ENCODE measurements at places on chromosomes 5 and 9. TPM values are rescaled to one million over a fixed set of nuclear protein-coding genes. Genes with fewer than 3 reads are reported as not detected.

DNA sequence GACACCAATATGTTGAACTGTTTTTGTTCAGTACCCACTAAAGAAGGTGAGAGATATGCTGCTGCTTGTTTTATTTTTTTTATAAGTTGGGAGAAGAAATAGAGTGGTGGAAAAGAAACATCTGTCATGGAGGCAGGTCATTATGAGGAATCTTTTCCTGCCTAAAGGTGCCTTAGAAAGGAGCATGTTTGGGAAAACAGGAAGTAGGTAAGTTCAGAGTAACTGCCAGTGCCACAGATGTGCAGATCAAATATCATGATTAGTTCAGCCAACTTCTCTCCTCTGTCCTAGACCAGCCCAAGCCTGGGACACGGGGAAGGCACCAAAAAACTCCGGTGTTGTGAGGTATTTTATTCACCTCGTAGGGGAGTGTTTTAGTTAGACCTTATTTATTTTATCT, 144.2 kb downstream of the MAN2A1 start:
- no peaks in the 10 kb centered on the region for H3K4me1 ChIP-seq
- no peaks in the 10 kb centered on the region for H3K27me3 ChIP-seq
- H3K36me3 ChIP-seq = no peaks in the 10 kb centered on the region

DNA sequence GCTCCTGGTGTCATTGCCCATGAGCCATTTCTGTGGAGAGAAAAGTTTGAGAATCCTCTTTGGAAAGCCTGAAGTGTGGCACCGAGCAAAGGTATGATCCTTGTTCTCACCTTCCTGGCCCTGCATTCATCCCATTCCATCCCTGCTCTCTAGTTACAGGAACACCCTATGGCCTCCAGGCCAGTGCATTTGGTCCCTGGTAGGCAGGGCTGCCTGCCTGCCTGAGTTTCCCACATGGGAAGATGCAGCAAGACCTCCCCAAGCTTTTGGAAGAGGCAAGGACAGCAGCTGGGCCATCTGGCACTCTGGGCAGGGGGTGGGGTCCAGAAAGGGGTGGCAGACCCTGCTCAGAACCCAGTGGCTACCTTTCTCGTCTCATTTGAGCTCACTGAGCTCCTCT, 24.5 kb downstream of the IGIP start:
- no peaks in the 10 kb centered on the region for H3K27me3 ChIP-seq
- H3K27ac ChIP-seq = no peak overlapping the region
- H3K4me1 ChIP-seq = peaks cover 3% of the 10 kb centered on the region

DNA sequence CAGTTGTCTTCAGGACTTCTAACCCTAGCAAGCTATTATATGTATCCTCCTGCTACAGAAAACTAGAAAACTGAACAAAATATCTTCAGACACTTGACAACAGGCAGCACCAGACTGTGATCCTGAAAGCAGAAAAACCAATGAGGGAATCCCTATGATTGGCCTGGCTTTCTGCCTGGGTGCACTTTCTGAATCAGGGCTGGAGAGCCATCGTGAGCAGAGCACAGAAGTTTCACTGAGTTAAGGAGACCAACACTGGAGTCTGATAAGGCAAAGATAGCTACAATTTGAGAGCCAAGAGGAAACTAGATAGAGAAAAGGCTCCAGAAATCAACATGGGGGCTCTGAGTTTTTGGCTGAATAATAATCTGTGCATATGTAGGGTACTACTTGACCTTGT, 106.5 kb downstream of the FANCC start:
- H3K4me1 ChIP-seq = no peaks in the 10 kb centered on the region
- H3K4me3 ChIP-seq = no peak overlapping the region
- DNase-seq = no peak
- no peak overlapping the region for H3K27ac ChIP-seq
- H3K36me3 ChIP-seq = no peaks in the 10 kb centered on the region
- H3K27me3 ChIP-seq = no peaks in the 10 kb centered on the region

- H3K27me3 ChIP-seq = no peaks in the 10 kb centered on the region
- no peaks in the 10 kb centered on the region for H3K4me1 ChIP-seq
- no peak for DNase-seq
Observed at GRCh38 chr5:179115307-179115706, 55.1 kb downstream of the ZNF354C start.

- peak overlapping the region; percentile 96 for H3K27ac ChIP-seq
- DNase-seq = no peak
- peaks cover 6% of the 10 kb centered on the region for H3K36me3 ChIP-seq
Observed at GRCh38 chr5:14263699-14264098, 120.6 kb downstream of the TRIO start.

DNA sequence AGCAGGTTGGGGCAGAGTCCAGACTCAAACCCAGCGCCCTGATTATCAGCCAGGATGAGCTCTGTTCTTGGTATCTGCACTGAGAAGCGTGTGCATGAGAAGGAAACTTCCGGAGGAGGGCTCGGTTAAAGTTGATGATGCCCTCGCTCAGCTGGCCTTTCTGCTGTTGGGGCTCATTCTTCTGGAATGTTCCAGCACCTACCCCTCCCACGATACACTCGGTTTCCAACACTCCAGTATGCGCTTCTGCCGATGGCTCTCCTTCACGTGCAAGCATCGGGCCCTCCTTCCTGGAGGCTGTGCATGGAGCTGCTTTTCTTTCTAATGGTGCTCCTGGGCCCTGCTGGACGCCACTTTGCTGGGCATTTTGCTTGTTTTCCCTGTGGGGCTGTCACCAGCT, 134.0 kb downstream of the RXRA start:
- H3K27me3 ChIP-seq = no peaks in the 10 kb centered on the region
- H3K4me1 ChIP-seq = peaks cover 23% of the 10 kb centered on the region
- no peak overlapping the region for H3K27ac ChIP-seq
- H3K4me3 ChIP-seq = no peak overlapping the region

DNA sequence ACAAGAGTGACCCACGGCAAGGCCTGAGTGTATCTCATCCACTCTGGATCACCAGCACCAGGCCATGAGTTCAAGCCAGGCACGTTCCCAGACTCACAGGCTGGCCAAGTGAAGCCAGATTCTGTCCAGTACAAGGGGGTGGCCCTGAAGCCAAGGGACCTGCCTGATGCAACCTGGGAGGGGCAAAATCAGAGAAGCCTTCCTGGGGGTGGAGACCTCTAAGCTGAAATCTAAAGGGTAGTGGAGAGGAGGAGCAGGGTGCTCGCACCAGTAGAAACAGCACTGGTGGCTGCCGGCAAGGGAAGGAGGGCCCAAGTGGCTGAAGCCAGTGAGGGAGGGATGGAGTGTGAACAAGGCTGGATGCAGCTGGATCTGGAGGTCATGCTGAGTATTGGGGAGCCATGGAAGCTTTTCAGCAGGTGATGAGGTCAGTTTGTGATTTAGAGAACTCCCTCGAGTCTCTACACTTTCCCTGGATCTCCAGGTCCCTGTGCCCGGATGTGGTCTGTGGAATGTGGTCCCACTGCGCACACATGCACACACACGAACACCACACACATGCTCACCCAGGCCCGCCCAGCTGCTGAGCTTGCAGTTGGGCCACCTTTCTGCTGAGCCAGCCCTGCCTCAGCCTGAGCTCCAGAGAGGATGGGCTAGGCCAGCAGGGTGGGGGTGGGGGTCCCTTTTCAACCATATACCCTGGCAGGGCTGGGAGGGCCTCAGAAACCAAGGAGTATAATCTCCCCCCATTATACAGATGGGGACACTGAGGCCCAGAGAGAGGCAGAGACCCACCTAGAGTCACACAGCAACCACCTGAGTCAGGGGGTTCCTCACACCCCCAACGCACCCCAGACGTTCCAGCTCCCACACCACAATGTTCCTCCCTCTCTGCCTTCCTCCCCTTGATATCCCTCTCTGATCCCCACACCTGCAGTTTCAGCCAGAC, 1.6 kb downstream of the PIP5KL1 start:
- no peaks in the 10 kb centered on the region for H3K27me3 ChIP-seq
- H3K27ac ChIP-seq = no peak overlapping the region
- H3K4me3 ChIP-seq = no peak overlapping the region

DNA sequence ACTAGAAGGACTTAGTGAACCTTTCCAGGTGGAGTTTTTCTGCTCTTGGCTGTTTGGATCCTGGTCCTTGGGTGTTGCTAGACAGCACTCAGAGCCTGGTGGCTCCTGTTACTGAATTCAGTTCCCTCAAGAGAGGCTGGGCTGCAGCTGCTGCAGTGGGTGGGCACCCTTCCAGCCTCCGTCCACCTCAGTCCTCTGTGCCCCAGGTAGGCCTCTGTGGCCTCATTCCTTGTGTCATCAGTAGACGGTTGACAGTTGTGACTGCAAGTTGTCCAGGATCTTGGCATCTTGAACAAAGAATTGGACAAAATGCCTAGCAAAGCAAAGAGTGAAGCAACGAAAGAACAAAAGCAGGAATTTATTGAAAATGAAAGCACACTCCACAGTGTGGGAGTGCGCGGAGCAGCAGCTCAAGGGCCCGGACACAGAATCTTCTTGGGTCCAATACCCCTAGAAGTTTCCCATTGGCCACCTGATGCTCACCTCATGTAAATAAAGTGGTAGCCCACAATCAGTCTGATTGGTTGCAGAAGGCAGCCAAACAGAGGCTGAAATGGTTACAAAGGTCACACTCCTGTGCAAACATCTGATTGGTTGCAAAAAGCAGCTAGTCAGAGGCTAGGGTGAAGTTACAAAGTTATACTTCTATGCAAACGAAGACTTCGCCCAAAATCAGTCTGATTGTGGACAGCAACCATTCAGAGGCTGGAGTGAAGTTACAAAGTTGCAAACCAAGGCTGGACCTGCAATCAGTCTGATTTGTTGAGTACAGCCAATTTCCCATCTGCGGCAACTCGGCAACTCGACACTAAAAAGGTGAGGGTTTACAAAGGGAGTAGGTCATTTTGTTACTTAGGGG, 40.1 kb downstream of the F2R start:
- no peaks in the 10 kb centered on the region for H3K36me3 ChIP-seq
- DNase-seq = no peak
- H3K4me3 ChIP-seq = no peak overlapping the region
- H3K4me1 ChIP-seq = no peaks in the 10 kb centered on the region
- H3K27me3 ChIP-seq = peaks cover 14% of the 10 kb centered on the region

PCDHA12 gene
- not detected for total RNA-seq

MYOT gene
- not detected for total RNA-seq

GRCh38 chr5:72108202-72109061, 1.2 kb downstream of the MAP1B start:
- peak overlapping the region; percentile 42 for H3K27ac ChIP-seq
- H3K4me1 ChIP-seq = peaks cover 29% of the 10 kb centered on the region
- 0 out of 2 replicates have a peak, but pooled peaks cover 7% of the 10 kb centered on the region for H3K36me3 ChIP-seq
- H3K4me3 ChIP-seq = peak overlapping the region; percentile 88

OTULINL gene
- not detected for total RNA-seq

COL15A1 gene
- total RNA-seq = 16.8 TPM

GRCh38 chr5:150318613-150319483, 16.1 kb upstream of the ARSI start:
- H3K4me1 ChIP-seq = peaks cover 54% of the 10 kb centered on the region
- H3K36me3 ChIP-seq = no peaks in the 10 kb centered on the region
- DNase-seq = no peak
- no peak overlapping the region for H3K4me3 ChIP-seq
- no peaks in the 10 kb centered on the region for H3K27me3 ChIP-seq

DNA sequence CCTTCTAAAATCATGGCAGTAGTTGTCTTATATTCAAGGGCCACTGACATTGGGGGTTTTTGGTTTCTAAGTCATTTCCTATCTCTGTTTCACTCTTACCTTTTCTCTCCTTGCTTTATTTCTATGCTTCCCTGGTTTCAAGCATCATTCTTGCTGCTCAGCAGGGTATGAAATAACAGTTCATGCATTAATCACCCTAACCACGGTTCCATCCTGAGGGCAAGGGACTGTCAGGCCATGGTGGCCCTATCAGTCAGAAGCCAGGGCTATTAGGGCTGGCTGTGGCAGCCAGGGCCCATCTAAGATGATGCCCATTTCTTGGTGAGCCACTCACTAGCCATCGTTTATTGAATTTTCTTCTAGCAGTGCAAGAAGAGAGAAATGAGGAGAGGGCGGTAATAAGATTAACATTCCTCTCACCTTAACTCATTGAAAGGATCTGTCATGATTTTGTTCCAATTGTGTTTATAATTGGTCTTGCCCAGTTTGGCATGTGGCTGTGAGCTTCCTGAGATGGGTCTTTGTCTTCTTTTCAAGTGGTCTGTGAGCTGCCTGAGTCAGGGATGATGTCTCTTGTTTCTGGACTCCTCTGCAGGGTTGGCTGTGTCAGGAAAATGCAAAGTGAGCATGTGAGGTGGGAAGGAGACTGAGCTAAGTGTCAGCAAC, 45.2 kb downstream of the CYSTM1 start:
- peak overlapping the region; percentile 74 for H3K27ac ChIP-seq
- no peak overlapping the region for H3K4me3 ChIP-seq
- peaks cover 42% of the 10 kb centered on the region for H3K4me1 ChIP-seq
- DNase-seq = peak; percentile 75

DNA sequence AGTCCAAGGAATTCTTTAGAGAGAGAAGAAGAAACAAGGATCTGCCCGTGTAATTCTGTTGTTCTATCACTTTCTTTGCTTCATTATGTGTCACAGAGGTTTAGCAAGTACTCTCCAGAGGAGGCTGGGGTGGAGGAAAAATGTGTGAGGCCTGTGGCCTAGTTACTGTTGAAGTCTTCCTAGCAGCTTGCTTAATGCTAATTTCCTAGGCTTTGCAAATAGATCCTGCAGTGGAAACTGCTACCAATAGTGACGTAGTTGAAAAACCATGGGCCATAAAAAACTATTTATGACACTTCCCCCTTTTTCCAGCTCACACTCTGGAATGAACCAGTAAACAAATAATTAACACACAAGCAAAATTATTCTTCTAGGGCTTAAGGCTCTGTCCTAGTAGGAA, 27.0 kb upstream of the C9orf72 start:
- no peaks in the 10 kb centered on the region for H3K36me3 ChIP-seq
- H3K27ac ChIP-seq = no peak overlapping the region
- H3K27me3 ChIP-seq = no peaks in the 10 kb centered on the region
- no peaks in the 10 kb centered on the region for H3K4me1 ChIP-seq
- H3K4me3 ChIP-seq = no peak overlapping the region

DNA sequence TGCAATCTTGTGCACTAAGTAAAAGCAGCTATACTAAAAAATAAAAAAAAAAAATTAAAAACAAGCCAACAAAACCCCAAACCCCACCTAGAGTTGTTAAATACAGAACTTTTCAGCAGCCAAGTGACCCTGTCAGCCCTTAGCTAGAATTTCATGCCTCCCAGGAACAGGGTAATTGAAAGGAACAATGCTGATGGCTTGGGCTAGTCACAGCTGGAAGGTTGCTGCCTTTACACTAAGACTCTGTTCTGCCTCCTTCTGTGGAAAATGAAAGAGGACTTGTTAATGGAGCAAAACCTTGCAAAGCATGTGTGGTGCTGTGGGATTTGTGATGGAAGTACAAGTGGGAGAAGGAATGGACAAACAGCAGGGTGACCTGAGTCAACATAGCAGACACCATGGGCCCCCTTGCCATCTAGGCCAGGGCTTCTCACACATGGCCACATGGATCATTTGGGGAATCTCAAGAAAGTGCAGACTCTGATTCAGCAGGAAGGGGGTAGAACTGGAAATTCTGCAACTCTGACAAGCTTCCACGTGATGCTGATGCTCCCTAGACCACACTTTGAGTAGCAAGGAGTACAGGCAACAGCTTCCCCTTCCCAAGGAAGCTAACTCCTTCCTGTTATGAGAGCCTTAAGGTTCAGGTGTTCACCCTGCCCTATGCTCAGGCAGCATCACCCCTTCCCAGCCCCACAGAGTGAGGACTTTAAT, 14.9 kb upstream of the TMEM252 start:
- H3K4me1 ChIP-seq = no peaks in the 10 kb centered on the region
- no peak for DNase-seq

- H3K36me3 ChIP-seq = peaks cover 11% of the 10 kb centered on the region
- DNase-seq = peak; percentile 69
- H3K4me3 ChIP-seq = no peak overlapping the region
- peaks cover 26% of the 10 kb centered on the region for H3K4me1 ChIP-seq
- H3K27ac ChIP-seq = no peak overlapping the region
- no peaks in the 10 kb centered on the region for H3K27me3 ChIP-seq
Observed at GRCh38 chr5:65946198-65946745, 19.9 kb downstream of the ERBIN start.

- no peaks in the 10 kb centered on the region for H3K36me3 ChIP-seq
- H3K27ac ChIP-seq = no peak overlapping the region
- DNase-seq = peak; percentile 32
- no peaks in the 10 kb centered on the region for H3K4me1 ChIP-seq
- no peaks in the 10 kb centered on the region for H3K27me3 ChIP-seq
Observed at GRCh38 chr9:131868766-131869165, 128.9 kb upstream of the RAPGEF1 start.

Measured in GM23248 (cell line).